ENCODE measurements at places on chromosomes 7 and 10. TPM values are rescaled to one million over a fixed set of nuclear protein-coding genes. Genes with fewer than 3 reads are reported as not detected.
A peak's percentile ranks its signal among the peaks of the same experiment; 100 is the strongest.

GRCh38 chr10:131315344-131315743 lies 3.8 kb upstream of the TCERG1L start:
- no peak for DNase-seq

GRCh38 chr10:97542169-97543024 lies 30.2 kb upstream of the ANKRD2 start:
- DNase-seq: no peak

DENND2A gene
- total RNA-seq: 26.2 TPM

- no peak for DNase-seq
Observed at GRCh38 chr7:117210908-117211307, 112.0 kb downstream of the WNT2 start.

DNA sequence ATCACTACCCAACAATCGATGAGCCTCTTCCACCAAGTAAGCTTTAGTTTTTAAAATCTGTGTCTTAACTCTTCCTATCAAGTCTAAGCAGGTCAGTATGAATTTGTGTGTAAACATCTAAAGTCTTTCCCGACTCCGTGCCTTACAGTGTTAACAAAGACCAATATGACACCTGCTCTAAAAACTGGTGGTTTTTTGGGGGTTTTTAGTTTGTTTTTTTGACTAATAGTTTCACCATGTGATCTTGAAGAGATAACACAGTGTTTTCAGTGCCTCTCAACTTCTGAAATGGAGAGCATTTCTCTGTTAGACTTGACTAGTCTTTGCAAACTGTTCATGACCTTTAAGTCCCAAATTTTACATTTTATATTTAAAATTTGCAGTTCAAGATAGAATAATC lies 132.0 kb upstream of the STK17A start:
- DNase-seq: no peak

- no peak for DNase-seq
Observed at GRCh38 chr10:69045441-69046300, 42.2 kb upstream of the SRGN start.

INMT gene
- 501 TPM for total RNA-seq

GRCh38 chr10:74114041-74114448 lies 36.6 kb downstream of the AP3M1 start:
- no peak for DNase-seq

ARHGEF35 gene
- total RNA-seq: 11.5 TPM

- DNase-seq: peak; percentile 69
Observed at GRCh38 chr10:98425511-98426352, 10.8 kb upstream of the PYROXD2 start.

- DNase-seq: no peak
Observed at GRCh38 chr7:92968502-92968901, 132.1 kb upstream of the CDK6 start.

GRCh38 chr10:77016278-77016815 lies 621.3 kb downstream of the KCNMA1 start:
- DNase-seq: no peak

All from upper lobe of right lung (tissue), 1 donor.